Subcutaneous preadipocyte (primary cell): ENCODE measurements at places on chromosomes 2 and 18. TPM values are rescaled to one million over a fixed set of nuclear protein-coding genes. Genes with fewer than 3 reads are reported as not detected.

CENPA gene
- 14.7 and 16.0 TPM in 2 replicates for total RNA-seq

TGFA gene
- total RNA-seq: not detected in 2 replicates

NAT8 gene
- total RNA-seq: not detected in 2 replicates

NEB gene
- total RNA-seq: 0.20 and 0.73 TPM in 2 replicates

COBLL1 gene
- total RNA-seq: 4.0 and 7.6 TPM in 2 replicates

KCNS3 gene
- total RNA-seq: 0.39 and 1.1 TPM in 2 replicates

SLC9A2 gene
- under 0.01 TPM in 2 replicates for total RNA-seq
